ENCODE measurements at places on chromosomes 1 and 21. TPM values are rescaled to one million over a fixed set of nuclear protein-coding genes. Genes with fewer than 3 reads are reported as not detected.

DNA sequence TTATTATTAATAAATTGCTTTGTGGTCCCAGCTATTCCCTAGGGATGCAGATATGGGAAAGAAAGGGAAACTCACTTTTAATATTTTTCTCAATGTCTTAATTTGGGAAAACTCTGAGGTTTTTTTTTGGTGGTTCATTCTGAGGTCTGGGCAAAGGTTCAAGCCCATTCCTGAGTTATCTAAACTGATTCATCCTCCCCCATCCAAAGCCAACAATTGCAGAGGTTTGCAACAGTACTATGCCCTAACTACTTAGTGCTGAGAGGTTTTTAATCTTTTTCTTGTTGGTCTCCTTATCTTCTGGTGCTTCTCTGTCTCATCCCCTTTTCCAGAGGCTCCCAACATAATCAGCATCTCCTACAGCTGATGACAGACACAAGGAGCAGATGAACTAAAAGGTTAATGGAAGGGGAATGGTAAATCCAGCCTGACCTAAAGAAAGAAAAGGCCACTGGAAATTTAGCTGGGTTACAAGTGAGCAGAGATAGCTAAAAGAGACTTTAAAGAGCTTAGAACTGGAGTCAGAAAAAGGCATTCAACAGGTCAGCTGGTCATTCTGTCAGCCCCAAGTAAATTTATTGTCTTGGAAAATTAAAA is 390.4 kb downstream of the TGFB2 start:
- peaks cover 4% of the 10 kb centered on the region for H3K4me1 ChIP-seq
- peak; percentile 59 for DNase-seq
- H3K36me3 ChIP-seq, result no peaks in the 10 kb centered on the region
- no peaks in the 10 kb centered on the region for H3K27me3 ChIP-seq
- H3K27ac ChIP-seq, result no peak overlapping the region

DNA sequence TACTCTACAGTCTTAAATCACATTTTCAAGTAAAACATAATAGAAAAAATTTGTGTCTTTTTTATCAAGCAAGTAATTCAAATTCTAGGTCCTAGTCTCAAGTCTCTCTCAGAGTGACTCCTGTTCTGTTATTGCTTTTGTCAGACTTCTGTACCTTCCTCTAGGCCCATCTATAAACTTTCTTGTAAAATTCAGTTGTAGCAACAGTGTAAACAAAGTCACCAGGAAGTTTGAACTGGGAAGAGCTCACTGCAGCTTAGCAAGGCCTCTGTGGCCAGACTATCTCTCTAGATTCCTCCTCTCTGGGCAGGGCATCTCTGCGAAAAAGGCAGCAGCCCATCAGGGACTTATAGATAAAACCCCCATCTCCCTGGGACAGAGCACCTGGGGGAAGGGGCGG is 13.5 kb upstream of the ZNF678 start:
- H3K4me1 ChIP-seq, result no peaks in the 10 kb centered on the region
- DNase-seq, result no peak
- H3K4me3 ChIP-seq, result no peak overlapping the region
- H3K27me3 ChIP-seq, result no peaks in the 10 kb centered on the region
- H3K36me3 ChIP-seq, result no peaks in the 10 kb centered on the region
- no peak overlapping the region for H3K27ac ChIP-seq

DNA sequence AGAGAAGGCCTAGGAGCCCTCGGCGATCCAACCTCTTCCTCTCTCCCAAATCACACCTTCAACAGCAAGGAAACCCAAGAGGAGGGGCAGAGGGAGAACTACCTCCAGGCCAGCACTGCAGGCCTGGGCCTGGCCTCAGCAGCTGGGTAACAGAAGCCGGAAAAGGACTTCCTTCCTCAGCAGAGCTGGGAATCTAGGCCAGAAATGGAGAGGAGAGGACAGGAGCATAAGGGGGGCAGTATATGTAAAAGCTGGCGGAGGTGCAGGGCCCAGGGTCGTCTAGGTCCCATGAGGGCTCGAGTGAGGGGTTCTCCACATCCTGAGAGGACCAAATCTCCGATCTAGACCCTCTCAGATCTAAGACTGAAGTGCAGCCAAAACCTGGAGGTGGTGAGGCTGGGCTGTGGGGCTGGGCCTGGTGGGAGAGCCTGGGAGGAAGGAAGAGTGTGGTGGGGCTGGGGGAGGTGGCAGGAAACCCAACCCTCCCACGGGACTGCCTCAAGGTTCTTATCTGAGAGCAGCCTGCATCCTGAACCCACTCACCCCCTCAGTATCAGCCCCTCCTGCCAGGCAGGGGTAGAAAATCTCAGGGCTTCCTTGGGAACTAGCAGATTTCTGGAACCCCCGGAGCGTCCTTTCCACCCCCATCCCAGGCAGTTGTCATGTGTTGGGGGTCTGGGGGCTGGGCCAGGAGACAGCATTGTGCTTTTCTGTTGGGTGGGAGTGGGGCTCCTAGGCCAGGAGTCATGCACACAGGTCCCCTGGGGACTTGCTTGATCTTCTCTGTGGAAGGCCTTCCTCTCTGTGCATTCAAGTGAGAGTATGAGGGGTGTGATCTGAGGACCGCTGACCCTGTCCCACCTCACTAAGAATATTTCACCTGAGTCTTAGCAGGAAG is 33.0 kb downstream of the PIK3C2B start:
- peak overlapping the region; percentile 56 for H3K27ac ChIP-seq
- DNase-seq, result peak; percentile 58
- no peaks in the 10 kb centered on the region for H3K27me3 ChIP-seq
- H3K4me1 ChIP-seq, result peaks cover 44% of the 10 kb centered on the region

- peak; percentile 72 for DNase-seq
- H3K36me3 ChIP-seq, result no peaks in the 10 kb centered on the region
These were observed 40.7 kb upstream of the SCMH1 start for GRCh38 chr1:41282679-41283317.

DNA sequence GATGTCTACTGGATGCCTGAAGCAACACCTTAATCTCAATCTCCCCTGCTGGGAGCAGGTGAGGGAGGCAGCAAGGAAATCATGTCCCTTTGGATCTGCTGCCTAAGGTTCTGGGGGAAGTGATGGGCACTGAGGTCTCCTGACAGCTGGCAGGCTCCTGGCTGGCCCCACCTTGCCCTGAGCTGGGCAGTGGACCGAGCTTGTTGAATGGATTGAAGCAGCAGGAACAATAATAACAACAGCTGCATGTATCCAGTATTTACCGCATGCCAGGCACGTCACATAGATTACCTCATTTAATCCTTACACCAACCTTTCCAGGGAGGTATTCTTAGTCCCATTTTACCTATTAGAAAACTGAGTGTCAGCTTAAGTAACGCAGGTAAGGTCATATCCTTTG is 133.9 kb downstream of the PLXNA2 start:
- no peak overlapping the region for H3K4me3 ChIP-seq
- DNase-seq, result no peak
- no peaks in the 10 kb centered on the region for H3K4me1 ChIP-seq
- no peak overlapping the region for H3K27ac ChIP-seq
- no peaks in the 10 kb centered on the region for H3K27me3 ChIP-seq

DNA sequence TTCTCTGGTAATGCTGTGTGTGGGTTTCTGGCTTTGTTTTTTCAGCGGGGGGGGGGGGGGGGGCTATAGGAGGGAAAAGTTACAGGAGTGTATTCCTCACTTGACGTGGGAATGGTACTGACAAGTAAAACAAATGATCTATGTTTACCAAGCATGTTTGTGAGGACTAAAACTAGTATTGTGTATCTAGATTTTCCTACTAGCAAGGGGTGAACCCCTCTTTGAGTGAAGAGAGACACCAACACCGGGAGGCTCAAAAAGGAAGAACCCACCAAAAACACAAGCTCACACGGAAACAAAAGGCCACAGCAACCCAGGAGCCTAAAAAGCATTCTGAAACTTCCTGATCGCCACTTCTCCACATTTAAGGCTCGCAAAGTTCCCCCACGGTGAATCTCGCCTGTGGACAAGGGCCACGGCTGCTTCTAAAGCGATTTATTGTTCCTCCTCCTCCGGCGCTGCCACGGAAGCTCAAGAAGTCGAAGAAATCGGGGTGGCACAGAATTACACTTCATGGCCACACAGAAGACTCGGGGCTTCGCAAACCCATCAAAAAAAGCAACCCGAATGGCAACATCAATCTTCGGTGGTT is 703 bp downstream of the PUM1 start:
- peaks cover 30% of the 10 kb centered on the region for H3K4me1 ChIP-seq
- H3K4me3 ChIP-seq, result peak overlapping the region; percentile 73
- peak; percentile 65 for DNase-seq
- no peaks in the 10 kb centered on the region for H3K27me3 ChIP-seq

CHIA gene
- total RNA-seq, result 23.2 TPM

TAL1 gene
- total RNA-seq, result under 0.01 TPM

RSPO1 gene
- total RNA-seq, result 1.8 TPM

KRTAP19-3 gene
- not detected for total RNA-seq

CD1B gene
- total RNA-seq, result 1.2 TPM

FMOD gene
- 54.9 TPM for total RNA-seq

LRRC8D gene
- 10.0 TPM for total RNA-seq

Measured in stomach (tissue), 19 donors.